ENCODE measurements at places on chromosomes 11 and 22. TPM values are rescaled to one million over a fixed set of nuclear protein-coding genes. Genes with fewer than 3 reads are reported as not detected.

NXPE1 gene
- not detected for total RNA-seq

MISFA gene
- 5.9 TPM for total RNA-seq

- no peak for DNase-seq
Observed at GRCh38 chr11:12529041-12529440, 145.2 kb upstream of the TEAD1 start.

DNA sequence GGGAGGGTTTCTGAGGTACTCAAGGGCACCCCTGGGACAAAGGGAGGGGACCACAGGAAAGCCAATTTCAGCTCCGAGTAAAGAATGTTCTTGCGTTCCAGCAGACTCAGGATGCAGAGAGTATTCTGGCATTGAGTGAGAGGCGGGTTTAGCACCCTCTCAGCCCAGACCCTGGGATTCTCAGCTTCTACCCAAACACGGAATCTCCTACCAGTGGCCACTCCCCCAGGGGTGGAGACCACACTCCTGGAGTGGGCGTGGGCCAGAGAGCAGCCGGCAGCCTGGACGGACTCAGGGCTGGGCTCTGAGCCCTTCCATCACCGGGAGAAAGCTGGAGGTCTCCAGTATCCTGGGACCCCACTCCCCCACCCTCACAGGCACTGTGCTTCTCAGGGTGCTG lies 26.1 kb upstream of the TTLL12 start:
- no peak for DNase-seq

- DNase-seq, result no peak
Observed at GRCh38 chr22:42434748-42435425, 2.7 kb upstream of the NFAM1 start.

- DNase-seq, result no peak
Observed at GRCh38 chr11:102614485-102614884, 10.6 kb downstream of the MMP20 start.

DNA sequence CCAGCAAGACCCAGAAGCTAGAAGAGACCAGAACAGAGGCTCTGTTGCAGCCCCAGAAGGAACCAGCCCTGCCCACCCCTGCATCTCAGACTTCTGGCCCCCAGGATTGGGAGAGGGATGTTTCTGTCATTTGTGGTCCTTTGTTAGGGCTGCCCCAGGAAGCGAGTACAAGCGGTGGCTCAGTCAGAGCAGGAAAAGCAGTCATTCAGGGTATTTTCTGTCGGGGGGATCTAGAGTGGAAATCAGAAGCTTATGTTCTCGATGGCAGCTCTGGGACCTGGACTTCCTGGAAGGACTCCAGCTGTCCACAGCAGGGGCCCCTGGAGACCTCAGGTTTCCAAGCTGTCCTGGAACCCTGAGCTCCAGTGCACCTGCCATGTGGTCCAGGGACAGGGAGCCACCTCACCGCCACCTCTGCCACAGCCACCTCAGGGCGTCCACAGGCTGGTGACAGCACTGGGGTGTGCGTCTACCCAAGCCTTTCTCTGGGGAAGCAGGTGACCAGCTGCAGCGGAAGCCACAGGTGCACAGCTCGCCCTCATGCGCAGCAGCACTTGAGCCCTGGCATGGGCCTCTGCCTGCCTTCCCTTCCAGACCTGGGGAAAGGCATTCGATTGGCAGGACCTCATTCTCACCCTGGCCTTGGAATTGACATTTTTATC lies 2.6 kb downstream of the KRTAP5-5 start:
- no peak for DNase-seq

- DNase-seq, result no peak
Observed at GRCh38 chr11:2423157-2424025, 20.9 kb downstream of the TRPM5 start.

DNA sequence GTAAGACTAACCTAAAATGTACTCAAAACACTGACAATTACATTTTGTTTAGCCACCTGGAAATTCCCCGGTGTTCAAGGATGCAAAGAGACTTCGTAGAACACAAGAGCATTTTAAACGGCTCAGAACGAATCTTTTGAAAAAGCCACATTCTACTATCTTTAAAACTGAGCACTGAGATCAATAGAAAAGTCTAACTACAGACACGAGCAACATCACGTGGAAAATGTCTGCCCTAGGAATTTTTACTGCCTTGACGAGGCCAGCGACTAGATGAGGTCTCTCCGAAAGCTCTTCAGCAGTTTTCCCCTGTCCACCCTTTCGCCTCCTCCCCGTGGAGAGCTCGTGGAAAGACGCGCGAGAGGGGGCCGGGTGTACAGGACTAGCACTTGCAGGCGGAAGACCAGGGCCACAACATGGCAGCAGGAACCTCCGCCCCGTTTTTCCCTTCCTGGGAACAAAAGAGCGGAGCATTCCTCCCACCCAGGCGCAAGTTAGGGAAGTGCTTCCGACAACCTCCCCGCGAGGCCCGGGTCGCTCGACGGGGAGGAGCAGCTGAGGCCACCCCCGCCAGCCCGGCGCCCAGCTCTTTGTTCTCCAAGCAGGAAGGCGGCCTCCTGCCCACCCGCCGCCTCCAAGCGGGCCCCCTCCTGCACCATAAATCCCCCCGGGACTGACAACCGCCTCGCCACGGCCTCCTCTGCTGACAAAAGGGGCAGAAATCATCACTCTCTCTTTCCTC lies 1.1 kb downstream of the EIF4G2 start:
- peak; percentile 77 for DNase-seq

GRCh38 chr22:37184380-37184755 lies 3.7 kb downstream of the C1QTNF6 start:
- no peak for DNase-seq

GRCh38 chr11:89504270-89504669 lies 13.1 kb upstream of the NOX4 start:
- no peak for DNase-seq
